ENCODE measurements at places on chromosomes 2 and 18.

DNA sequence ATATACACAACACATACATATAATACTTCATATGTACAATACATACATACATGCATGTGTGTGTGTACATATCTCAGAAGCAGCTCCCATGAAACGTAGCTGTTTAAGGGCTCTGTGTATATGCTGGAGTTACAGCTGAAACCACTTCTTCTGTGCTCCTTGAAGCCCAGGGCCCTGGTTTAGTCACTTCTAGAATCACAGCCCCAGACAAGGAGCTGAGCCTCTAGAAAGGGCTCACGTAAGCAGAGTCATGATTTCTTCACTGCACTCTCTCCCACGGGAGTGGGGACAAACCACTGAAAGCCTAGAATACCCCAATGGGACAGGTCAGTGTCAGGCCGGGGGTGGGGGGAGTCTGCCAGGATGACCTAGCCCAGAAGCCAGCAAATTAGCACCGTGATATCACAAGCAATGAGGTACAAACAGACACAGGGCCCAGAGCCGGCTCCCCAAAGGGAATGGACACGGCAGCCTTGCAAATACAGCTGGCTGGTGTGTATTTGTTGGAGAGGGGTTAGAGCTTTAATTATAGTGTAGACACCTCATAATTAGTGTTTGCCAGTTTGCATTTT is 90.3 kb downstream of the C1QL2 start:
- DNase-seq = no peak

GRCh38 chr2:225889452-225889851 is 489.9 kb downstream of the NYAP2 start:
- DNase-seq = peak; percentile 24

GRCh38 chr2:8544171-8544785 is 137.6 kb upstream of the ID2 start:
- DNase-seq = no peak

DNA sequence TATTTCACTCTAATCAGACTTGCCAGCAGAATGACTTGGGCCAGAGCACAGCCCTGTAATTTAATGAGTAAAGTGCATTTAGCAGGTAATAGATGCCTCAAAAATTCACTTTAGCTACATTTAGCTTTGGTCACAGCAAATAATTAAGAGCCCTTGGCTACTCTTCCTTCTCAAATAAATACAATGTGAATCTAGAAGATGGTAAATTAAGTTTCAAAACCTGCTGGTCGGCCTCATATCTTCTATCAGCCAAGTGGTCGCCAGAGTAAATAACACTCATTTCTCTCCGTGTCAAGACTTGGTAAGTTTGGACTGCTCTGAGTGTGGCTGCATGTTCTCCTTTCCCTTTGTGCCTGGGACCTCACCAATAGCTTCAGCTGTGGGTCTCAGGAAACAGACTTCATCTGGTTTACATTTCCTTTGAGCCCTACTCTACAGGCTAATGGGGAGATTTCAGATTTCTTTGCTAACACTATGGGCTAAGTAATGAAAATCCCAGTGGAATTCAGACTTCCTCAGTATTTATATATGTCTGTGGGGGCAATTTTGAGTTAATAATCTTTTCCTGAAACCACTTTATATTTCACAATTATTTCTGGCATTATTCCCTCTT is 375.8 kb downstream of the RBM43 start:
- DNase-seq = no peak

DNA sequence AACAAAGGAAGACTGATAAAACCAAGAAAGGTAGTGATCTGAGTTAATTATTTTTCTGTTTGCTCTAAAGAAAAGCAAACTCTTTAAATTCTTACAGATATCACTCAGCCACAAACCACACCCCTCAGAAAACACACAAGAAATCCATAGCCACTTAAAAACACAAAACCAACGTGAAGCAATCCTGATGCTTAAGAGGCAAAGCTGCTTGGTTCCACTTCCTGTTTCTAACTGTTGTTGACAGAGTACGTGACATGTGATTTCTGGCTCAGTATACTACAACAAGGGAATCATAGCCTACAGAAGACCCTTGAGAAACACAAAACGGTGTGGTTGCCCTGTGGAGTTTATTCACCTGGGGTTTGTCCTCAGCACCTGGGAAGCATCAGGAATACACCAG is 240.9 kb upstream of the APCDD1 start:
- peak; percentile 7 for DNase-seq

GRCh38 chr2:6181525-6181924 is 489.3 kb downstream of the SOX11 start:
- no peak for DNase-seq

GRCh38 chr18:70195852-70196434 is 9.5 kb downstream of the RTTN start:
- DNase-seq = peak; percentile 36

GRCh38 chr2:221559991-221560390 is 12.1 kb downstream of the EPHA4 start:
- no peak for DNase-seq

DNA sequence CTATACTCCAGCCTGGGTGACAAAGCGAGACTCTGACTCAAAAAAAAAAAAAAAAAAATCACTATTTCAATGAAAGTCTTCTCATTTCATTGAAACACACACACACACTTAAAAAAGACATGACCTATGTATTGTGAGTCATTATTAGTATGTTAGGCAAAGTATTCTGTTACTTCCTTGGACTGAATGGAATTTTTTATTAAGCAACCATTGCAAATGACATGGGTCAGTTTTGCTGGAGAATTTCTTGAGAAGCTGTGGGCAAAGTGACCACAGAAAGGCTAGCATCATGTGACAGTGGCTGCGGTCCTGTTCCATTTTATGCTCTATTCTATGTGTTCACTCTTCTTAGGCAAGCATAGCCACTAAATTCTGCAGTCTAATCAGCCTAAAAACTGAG is 695.7 kb downstream of the TDRD15 start:
- DNase-seq = no peak

DNA sequence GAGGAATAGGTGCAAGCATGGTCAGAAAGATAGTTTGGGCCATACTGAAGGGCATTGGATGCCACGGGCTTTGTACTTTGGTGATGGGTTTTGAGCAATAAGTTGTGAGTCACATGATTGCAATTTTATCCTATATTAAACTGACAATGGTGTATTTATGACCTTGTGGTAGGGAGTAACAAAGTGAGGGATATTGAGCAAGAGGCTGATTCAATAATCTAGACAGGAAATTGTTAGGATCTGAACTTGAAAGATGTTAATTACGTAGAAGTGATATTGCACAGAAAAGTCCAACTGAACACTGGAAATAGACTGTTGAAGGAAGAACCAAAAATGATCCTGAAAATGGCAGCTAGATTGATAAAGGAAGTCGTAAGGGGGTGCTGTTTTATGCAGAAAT is 46.6 kb upstream of the TCF4 start:
- no peak for DNase-seq

DNA sequence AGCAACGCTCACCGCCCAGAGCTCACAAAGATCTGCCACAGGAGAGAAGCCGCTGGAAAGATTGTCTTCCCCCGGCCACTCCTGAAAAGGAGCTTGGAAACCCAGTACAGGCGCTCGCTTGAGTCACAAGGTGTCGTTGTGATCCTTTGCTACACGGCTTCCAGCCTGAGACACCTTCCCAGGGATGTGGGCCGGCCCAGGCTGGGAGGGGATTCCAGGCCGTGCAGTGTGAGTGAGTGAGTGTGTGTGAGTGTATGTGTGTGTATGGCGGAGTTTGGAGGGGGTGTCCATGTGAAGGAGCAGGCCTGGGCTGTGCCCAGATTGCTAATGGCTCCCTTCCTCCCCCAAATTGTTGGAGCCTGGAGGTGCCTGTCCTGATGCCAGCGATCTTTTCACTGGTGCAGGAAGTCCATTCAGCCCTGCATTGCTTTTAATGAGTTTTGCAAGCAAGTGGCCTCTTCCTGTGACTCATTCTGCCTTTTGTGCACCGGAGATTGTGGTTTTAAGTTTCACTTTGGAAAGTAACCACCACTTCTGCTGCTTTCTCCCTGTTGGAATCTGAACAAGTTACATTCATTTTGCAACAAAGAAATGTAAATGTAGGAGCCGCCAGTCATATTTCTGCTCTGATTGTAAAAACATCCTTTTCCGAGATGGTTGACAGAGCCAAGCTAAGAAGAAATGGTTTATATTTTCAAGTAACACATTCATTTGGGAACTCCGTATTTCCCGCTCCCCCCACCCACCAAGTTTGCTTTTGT is 83.7 kb downstream of the LPIN1 start:
- DNase-seq = peak; percentile 66

GRCh38 chr18:39134255-39134654 is 1568.7 kb upstream of the CELF4 start:
- DNase-seq = no peak

DNA sequence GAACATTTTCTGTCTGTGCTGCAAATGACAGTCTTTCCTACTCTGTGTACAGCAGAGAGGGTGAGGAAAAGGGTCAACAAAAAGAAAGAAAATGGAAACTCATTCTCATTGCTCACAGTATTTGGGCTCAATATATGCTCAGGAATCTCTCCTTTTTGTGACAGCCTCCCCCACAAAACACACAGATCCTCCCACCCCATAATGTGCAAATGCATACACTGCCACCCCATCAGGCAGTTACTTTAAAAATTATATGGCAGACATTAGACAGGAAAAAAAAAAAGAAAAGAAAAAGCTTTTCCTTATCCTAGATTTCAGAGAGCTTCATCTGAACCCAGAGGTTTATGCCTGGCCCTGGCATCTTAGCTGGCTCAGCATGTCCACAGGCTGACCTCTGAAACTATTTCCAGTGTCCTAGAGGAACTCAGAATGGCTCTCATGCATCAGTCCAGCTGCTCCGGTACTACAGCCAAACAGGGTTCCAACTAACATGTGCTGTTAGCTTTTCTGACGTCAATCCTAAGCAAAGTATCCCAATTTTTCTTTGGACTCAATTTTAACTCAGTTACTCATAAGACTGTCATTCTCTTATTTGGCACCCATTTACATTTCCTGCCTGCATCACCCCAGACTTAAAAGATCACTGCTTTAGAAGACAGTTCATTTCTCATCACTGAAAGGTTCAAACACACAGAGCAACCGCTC is 105.9 kb downstream of the RBMS1 start:
- DNase-seq = no peak

- no peak for DNase-seq
These were observed 84.8 kb downstream of the ACTR3 start for GRCh38 chr2:113974727-113975126.
